ENCODE measurements at places on chromosomes 5 and 9.

DNA sequence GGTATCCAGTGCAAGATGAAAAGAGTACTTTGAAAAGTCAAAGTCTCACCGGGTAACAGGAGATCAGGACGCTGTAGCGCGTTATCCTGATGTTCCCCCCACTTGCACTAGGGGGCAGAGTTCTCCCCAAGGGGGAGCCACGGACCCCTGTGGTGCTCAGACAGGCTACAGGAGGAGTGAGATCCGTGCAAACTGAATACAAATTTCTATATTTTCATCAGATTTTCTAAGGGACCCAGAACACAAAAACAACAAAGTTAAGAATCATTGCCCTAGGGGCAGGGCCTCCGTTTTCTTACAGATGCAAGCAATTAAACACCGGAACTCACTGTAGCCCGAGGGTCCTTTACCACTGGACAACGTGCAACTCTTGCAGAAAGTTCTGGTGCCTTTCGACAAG is 2.0 kb downstream of the MYO10 start:
- DNase-seq, result peak; percentile 80

- DNase-seq, result no peak
Measured at GRCh38 chr9:133402689-133403088, 15.1 kb downstream of the REXO4 start.

DNA sequence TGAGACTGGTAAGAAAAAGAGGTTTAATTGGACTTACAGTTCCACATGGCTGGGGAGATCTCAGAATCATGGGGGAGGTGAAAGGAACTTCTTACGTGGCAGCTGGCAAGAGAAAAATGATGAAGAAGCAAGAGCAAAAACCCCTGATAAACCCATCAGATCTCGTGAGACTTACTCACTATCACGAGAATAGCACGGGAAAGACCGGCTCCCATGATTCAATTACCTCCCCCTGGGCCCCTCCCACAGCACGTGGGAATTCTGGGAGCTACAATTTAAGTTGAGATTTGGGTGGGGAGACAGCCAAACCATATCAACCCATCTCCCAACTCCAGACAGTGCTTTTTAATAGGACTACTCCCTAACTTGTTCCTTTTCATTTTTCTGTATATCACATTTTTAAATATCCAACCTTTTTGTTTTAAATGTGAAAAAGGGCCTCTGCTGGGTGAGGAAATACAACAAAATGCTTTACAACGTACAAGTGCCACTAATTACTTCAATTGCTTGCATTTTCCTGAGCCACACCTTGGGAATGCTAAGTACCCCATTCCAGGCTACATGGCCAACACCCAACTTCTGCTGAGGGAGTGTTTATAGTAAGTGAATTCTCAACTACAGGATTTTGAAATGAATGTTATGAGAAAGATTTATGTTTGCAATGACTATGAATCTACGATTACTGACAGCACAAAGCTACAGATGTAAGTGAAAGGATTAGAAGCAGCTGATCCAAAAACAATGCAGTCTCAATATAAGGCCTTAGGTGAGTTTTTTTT is 294.1 kb upstream of the CD180 start:
- no peak for DNase-seq

GRCh38 chr9:87245271-87245670 is 252.4 kb upstream of the DAPK1 start:
- no peak for DNase-seq

DNA sequence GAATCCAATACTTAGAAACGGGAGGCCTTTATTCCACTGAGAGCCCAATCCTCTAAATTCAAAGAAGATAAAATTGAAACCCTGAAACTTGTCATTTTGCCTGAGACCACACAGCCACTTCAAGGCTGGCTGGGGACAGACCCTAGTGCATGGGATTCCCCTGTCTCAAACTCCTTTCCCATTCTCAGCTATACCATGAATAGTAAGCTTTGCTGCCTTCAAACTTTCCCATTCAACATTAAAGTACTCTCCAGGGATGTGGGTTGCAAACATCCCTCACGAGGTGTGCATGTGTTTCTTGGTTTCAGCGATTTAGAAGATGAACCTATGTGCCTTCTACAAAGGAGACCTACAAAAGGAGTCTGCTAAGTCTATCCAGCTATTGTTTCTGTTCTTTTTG is 64.6 kb downstream of the GABRB2 start:
- DNase-seq, result no peak

DNA sequence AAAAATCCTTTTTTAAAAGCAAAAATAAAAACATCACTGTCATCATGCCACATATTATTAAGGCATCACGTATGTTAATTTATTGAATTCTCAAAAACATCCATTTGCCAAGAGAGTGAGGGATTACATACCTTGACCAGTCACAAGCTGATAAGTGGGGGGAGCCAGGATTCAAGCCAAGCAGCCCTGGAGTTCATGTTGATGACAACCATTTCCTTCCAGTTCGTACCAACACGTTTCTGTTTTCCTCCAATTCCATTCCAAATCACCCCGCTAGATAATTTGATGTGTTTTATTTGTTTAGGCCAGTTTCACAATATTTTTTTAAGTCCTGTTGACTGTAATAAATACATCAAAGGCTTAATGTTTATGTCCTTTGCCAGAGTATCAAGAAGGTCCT is 53.0 kb downstream of the SLC1A3 start:
- DNase-seq, result no peak

DNA sequence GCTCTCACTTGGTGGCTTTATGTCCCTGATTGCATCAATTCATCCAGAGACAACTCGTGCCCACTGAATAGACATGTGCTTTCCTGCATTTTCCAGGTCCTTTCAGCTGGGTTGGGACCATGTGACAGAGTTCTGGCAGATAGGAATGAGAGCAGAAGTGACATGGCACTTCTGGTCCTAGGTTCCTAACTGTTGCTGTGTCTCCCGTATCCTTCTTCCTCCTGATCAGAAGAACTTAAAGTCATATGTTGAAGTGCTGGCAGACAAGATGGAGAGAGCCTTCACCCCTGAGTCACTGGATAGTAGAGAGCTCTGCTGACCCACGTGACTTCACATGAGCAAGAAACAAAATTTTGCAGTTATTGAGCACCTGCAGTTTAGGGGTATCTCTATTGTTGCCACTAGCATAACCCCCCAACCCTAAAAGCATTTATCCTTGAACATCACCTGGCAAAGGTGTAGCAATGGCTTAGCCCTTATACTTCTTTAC is 80.0 kb downstream of the NREP start:
- no peak for DNase-seq

DNA sequence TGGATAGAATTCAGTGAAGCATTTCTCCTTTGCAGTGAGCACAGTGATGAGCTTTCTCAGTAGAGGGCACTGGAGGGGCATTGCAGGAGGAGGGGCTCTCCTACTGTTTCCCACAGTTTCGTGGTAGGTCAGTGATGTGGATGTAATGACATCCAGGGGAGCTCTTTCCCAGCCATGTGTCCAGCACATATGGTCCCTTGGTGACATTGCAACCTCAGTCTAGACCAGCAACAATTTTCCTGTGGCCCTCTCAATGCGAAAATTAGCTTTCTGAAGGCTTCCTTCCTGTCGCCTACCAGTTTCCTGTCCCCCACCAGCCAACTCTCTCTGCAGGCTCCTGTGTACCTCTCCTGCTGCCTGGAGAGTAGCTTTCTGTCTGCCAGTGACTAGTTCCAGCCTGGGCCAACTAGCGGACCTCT is 6.9 kb upstream of the PDCL start:
- DNase-seq, result peak; percentile 25

DNA sequence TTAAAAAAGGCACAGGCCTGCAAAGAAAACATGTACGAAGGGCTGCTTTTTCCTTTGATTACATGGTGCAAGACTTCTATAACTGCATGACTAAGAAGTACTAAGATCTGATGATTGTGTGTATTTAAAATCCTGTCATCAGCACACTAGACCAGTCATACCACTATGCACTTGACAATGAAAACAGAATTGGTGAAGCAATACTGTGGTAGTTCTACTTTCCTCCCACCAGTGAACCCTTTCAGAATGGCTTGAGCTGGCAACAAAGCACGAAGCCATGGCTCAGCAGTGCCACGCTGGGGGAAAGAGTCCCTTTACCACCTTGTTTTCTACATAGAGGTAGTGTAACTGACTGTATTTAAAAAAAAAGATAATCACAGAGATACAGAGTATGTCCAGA is 49.0 kb upstream of the POU5F2 start:
- no peak for DNase-seq

DNA sequence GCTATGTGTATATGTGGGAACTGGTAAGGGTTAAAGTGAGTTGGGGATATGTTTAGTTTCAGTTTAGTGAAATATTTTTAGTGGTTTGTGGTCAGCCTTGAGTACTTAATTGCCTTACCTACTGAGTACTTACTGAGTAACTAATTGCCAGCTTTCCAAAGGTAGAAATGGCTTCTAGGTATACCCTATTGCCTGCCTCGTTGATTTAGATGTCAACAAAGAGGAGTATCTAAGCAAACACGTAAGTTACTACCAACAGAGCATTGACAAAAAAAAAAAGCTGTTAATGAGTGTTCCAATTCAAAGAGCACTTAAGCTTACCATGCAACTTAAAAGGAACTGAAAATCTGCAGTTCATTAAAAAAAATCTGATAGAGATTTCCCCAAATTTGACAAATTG is 8.8 kb downstream of the ATP10B start:
- no peak for DNase-seq

- no peak for DNase-seq
Measured at GRCh38 chr9:136249877-136250559, 4.4 kb upstream of the QSOX2 start.

DNA sequence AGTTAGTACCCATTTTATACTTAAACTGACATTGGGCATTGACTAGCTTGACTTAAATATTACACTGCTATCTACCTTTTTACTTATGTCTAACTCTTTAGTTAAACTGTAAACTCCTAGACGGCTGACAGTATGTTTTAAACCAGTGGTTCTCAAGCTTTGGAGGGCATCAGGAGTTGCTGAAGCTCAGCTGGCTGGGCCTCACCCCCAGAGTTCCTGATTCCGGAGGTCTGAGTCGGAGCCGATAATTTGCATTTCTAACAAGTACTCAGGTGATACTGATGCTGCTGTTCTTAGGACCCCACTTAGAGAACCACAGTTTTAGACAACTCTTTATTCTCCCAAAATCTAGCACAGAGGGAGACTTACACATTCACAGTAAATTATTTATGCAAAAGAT is 63.3 kb upstream of the PCA3 start:
- no peak for DNase-seq

DNA sequence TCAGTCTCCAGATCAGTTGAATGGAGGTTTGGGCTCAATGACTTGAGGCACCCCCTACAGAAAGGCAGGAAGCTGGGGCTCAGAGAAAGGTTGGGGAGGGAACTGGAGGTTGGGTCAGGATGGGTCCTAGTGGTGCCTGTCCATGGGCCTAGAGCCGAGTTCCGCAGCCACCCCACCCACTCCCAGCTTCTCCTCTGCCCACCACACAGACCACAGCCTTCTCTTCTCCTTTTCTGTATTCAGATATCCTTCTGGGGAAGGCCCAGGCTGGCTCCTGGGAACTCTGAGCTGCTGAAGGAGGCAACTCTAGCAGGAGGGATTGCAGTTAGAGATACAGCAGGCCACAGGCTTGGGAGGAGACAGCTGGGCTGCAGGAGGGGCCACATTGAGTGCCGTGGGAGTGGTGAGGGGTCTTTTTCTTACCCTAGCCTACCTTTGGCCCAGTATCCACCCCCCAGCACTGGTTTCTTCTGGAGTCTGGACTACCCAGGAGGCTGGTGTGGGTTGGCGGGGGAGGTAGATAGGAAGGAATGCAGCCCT is 15.4 kb upstream of the PTGS1 start:
- DNase-seq, result no peak

DNA sequence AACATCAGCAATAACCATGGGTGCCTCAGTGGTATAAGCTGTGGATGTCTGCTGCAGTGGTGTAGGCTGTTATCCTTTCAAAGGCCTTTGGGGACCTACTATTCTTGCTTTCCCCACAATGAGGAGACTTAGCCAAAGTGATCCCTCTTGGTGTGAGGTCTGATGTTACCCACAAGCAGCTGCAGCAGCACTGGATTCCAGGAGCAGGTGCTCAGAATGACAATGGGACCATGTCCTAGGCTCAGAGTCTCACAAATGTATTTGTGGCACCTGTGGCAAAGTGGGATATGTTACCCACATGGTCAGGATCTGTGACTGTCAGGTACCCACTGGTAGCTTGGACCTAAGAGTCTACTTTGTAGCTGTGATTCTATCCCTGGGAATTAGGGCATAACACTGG is 70.4 kb downstream of the RNF130 start:
- DNase-seq, result no peak

DNA sequence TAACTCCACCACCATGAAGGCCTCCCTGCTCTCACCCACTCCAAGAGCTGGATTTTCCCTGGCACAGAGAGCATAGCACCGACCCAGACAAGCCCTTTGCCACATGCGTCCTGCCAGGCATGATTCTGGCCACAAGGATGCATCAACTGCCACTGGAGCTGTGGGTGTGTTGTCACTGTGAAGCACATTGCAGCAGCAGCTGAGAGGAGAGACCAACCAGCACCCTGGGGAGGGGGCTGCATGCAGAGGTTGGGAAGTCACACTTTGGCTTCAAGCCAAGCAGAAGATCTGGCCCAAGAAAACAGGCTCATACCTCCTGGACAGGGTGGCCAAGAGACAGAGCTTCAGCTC is 22.6 kb upstream of the PTGES start:
- peak; percentile 26 for DNase-seq

GRCh38 chr9:115385383-115386122 is 267.6 kb upstream of the TNC start:
- DNase-seq, result no peak

GRCh38 chr9:14218253-14218652 is 95.7 kb downstream of the NFIB start:
- no peak for DNase-seq

Measured in femur (tissue), 1 donor.